ENCODE measurements at places on chromosomes 7 and 10.

DNA sequence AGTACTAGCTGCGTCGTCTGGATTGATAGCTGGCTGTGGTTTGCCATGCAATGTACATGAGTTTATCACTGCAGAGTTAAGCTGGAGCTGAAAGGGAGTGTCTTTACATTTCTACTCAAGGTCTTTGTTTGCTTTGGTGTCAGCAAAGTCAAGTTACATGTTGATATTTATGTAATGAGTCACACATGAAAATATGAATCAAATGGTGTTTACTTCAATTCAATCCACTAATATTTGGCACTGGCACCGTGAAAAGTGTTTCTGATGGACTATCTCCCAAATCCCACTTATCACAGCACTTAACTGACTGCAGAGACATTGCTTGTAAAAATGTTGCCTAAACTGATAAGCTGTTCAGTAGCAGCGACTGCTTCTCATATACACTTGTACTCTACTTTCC, 395.9 kb downstream of the TFEC start:
- peak; percentile 74 for DNase-seq

DNA sequence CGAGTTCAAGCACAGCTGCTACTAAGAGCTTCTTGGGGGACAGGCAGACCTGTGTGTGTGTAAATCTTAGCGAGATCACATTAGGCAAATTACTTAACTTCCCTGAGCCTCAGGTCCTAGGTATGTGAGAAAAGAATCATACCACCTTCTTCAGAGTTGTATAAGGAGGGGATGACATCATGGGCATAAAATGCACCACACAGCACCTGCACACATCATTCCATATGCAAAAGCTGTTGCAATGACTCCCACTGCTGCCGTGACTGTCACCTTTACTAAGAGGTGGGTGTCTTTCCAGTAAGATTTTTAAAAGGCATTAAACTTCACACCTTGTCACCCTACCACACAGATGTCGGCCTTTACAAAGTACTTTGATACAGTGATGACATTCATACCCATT, 146.0 kb downstream of the FANK1 start:
- DNase-seq, result no peak

GRCh38 chr7:20064974-20065862, 152.0 kb downstream of the MACC1 start:
- DNase-seq, result peak; percentile 12

DNA sequence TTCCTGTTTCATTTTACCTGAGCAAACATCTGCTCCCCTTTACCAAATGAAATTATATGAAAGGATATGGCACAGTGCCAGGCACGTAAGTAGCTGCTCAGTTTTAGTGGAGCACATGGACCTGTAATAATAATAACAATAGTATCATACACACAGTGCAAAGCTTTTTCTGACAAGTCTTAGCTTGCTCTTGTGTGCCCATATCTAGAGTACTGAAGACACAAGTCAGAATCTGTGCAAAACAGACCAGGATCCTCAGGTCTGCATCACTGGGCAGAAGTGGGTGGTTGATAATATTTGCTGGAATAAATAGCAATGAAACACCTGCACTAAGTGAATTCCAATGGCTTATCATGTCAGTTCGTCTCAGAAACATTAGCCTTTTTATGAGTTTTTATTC, 85.5 kb upstream of the DKK1 start:
- peak; percentile 31 for DNase-seq

- DNase-seq, result peak; percentile 79
Measured at GRCh38 chr7:28395831-28396230, 16.5 kb upstream of the CREB5 start.

GRCh38 chr7:44057181-44057848, 8.1 kb downstream of the PGAM2 start:
- no peak for DNase-seq

DNA sequence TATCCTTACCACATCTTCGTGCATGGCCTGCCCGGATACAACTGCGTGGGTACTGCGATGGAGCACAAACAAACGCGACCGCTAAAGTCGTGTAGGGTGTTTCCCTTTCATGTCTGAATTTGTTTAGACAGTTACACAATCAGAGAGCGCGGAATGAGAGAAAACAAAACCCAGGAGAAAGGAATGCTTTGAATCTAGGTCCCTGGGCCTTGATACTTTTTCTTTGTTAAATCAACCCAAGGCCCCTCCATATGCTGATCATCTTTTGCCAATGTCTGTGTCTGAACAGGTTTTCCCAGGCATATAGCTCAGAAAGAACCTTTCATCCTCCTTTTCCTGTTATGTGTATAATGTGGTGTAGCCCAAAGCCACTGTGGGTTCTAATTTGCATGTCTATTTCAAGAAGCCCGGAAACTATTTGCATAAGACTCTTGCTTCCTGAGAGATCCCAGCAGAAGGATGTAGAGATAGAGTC, 145.8 kb downstream of the FRMD4A start:
- peak; percentile 21 for DNase-seq

DNA sequence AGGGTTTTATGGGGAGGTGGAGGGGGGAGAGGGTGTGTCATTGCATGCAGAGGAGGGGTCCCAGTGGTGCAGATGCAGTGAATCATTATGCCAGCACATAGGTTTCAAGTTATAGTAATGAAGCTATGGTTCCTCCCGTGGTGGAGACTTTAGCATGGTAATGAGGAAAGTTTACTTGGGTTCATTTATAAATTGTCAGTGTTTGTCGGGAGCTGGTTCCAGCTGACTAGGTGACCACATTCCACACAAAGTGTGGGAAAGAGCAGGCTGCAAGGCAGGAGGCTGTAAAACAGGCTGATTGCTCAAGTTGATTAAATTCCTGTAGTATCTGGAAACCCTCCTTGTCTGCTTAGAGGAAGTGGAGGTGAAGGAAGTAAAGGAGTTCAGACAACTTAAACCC, 78.9 kb downstream of the SRI start:
- no peak for DNase-seq

GRCh38 chr10:58758321-58758720, 245.6 kb downstream of the BICC1 start:
- DNase-seq, result no peak

- no peak for DNase-seq
Measured at GRCh38 chr7:141946796-141947195, at the start of gene CLEC5A. Gene CLEC5A (minus strand): TSS chr7:141946974. CDS start chr7:141946292, 682 bp downstream.

- no peak for DNase-seq
Measured at GRCh38 chr10:97435211-97435610, 9.2 kb downstream of the PGAM1 start.

- DNase-seq, result no peak
Measured at GRCh38 chr7:7792056-7792455, 73.6 kb upstream of the RPA3 start.

- no peak for DNase-seq
Measured at GRCh38 chr10:33441561-33441960, 107.1 kb upstream of the NRP1 start.

- no peak for DNase-seq
Measured at GRCh38 chr7:68180761-68181160, 1184.1 kb downstream of the TYW1 start.

GRCh38 chr7:516606-517456, 2.8 kb downstream of the PDGFA start:
- peak; percentile 17 for DNase-seq

GRCh38 chr7:121301446-121302213, 27.2 kb upstream of the WNT16 start:
- peak; percentile 50 for DNase-seq

DNA sequence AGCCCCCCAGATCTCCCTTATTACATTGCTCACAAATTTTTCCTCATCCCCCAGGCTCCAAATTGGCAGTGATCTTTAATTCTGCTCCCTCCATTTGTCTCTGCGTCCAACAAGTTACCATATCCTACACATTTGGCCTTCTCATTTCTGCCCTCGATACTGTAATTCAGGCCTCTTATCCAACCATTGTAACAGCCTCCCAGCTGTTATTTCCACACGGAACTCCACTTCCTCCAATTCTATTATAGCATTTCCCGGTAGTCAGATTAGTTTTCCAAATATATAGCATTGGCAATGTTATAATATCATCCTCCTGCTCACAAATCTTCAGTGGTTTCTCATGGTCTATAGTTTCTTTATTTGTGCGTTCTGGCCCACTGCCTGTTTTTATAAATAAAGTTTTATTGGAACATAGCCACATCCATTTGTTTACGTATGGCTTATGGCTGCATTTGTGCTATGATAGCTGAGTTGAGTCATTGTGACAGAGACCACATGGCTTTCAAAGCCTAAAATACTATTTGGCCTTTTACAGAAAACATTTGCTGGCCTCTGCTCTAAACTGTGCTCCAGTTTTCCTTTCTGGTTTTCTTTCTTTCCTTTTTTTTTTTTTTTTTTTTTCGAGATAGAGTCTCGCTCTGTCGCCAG, 126.5 kb upstream of the ZNF438 start:
- no peak for DNase-seq

GRCh38 chr10:130049244-130049643, 61.4 kb downstream of the C10orf143 start:
- DNase-seq, result no peak

- no peak for DNase-seq
Measured at GRCh38 chr7:101155303-101155702, 1.0 kb downstream of the AP1S1 start.

DNA sequence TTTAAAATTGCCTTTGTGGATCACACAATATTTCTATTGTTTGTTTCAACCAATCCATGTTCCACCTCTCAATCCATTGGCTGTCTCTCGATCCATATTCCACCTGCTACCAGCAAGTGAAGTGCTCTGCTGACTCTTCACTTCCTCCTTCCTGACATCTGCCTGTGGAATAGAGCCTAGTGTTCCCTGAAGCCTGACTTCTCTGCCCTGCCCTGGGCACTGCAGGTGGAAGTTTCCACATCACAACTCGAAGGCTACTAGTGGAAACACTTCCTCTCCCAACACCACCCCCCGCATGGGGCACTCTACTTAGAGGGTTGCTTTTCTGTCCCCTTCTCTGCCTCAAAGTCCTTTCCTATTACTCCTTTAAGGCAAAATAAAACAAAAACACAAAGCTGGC, 563.8 kb upstream of the IGFBP3 start:
- DNase-seq, result no peak

DNA sequence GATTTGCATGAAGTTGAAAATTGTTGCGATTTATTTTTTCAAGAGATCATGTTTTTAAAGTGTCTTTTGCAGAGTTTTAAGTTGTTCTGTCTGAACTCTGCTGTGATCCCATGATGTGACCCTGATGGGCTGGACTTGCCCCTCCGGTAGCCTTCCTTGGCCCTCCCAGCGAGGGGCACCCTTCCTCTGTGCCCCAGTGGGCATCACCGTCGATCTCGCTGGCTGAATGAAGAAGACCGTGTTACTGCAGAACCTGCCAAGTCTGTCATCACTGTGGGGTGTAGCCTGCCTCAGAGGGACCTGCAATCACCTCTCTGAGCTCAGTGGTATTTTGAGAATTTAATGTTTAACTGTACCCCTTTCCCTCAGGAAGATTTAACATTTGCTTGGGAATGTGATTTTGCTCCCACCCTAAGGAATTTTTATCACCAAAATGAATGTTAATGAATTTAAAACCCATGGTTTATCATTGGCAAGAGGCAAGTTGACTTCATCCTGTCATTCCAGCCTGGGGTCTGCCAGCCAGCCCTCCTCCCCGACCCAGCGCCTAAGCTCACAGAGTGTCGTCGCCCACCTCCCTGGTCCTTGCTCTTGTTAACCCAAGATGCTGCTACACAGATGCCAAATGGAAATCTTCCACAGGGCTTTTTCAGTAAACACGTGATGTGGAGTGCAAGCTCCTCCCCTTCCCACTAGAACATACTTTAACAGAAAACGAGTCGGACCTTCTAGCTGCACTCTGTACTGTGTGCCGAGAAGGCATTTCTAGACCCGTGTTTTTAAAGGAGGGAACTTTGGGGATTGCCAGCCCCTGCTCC, 115.4 kb downstream of the NT5C2 start:
- DNase-seq, result no peak

GRCh38 chr7:28473571-28474281, 61.4 kb downstream of the CREB5 start:
- no peak for DNase-seq

DNA sequence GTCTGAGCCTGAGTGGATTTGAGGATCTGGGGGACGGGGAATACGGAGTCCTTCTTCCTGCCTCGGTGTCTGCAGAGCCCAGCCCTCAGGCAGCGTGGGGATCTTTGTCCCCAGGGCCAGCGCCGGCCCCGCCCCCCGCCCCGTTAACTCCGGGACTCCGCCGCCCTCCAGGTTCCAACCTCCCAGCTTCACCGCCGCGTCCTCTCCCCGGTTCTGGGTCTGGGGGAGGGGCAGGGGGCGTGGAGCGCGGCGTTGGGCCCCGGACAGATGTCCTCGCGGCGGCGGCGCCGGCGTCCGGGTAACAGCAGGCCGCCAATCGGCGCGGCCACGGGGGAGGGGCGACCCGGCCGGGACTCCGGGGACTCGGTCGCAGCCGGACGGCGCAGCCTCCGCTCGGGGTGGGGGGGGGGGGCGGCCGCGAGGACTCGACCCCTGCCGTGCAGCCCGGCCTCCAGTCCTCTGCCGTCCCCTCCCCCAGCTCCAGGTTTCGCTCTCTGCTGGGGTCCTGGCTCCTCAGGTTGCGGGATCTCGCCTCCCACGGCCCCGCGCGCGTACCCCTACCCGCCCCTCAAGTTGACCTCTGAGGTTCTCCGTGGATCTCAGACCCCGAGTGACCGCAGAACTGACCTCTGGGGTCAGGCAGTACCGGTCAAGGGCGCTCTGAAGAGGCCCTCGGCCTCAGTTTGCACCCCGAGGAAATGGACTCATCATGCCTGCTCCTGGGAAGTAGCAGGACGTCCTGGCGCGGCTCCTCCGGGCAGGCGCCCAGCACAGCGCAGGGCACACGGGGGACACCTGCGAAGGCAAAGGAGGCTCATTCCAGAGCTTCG, 2.3 kb upstream of the ELFN1 start:
- DNase-seq, result peak; percentile 52

- DNase-seq, result no peak
Measured at GRCh38 chr10:129442866-129443265, 24.2 kb upstream of the MGMT start.

DNA sequence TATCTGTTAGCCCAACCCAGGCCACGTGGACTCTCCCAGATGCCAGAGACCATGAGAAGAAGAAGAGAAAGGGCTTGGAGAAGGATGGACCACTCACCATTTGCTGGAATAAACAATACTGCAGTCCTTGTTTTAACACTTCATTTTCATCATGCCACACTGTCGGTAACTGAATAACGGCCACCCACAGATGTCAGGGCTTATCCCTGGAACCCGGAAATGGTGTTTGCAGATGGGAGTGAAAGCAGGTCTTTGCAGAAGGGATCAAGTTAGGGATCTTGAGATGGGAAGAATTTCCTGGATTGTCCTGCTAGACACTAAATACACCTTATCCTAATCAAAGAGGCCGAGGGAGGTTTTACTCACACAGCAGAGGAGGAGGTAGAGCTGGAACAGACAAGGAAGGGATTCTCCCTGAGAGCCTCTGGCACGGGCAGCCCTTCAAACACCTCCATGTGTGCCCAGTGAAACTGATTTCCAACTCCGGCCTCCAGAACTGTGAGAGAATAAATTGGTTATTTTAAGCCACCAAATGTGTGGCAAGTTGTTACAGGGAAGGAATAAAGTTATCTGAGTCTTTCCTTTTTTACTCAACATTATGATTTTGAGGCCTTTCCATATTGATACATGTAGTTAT, 56.3 kb upstream of the SFMBT2 start:
- DNase-seq, result no peak

Measured in NCI-H69 (cell line).